Brain pericyte (primary cell): ENCODE measurements at places on chromosomes 7 and 10.
A peak's percentile ranks its signal among the peaks of the same experiment; 100 is the strongest.

DNA sequence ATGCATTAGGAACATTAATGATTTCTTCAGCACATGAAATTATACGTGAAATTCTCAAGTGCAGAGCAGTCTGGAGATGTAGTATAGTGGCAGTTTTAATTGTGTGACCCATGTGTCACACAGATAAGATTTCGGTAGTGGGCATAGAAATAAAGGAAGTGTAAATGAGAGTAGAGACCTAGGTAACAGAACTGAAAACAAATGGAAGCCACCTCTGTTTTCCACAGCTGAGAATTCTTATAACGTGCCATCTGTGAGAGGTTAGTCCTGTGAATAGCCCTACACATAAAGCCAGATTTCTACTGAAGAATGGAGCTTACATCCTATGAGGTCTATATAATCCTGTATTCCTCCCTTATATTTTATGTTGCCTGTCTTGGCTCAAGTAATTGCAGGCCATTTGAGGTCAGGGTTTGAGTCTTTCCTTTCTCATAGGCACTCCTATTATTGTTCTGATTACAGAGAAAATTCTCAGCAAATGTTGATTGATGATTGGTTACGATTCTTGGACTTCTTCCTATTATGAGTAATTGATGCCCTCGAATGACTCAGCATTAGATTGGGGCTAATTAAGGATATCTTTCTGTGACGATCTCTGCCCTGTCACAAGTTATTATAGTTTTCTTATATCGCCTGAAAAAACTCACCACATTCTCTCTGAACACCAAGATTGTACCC lies 258.2 kb downstream of the KIF20B start:
- no peak for DNase-seq

- no peak for DNase-seq
Observed at GRCh38 chr10:80860719-80861118, 323.0 kb downstream of the SH2D4B start.

GRCh38 chr7:43117861-43118260 lies 5.4 kb downstream of the HECW1 start:
- no peak for DNase-seq

DNA sequence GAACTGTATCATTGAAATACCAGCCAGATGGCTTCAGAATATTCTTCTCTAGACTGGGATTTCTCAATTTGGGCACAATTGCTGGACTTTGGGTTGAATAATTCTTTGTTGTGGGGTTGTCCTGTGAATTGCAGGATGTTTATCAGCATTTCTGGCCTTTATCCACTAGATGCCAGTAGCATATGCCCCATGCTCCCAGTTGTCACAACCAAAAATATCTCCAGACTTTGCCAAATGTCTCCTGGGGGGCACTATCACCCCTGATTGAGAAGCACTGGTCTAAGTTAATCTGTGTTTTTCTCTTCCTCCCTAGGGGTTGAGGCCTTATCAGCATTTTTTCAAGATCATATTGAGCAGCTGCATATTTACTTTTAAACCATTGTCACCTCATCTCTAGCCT lies 204.9 kb upstream of the SP8 start:
- no peak for DNase-seq

GRCh38 chr10:80429521-80429973 lies 21.2 kb downstream of the PRXL2A start:
- no peak for DNase-seq

DNA sequence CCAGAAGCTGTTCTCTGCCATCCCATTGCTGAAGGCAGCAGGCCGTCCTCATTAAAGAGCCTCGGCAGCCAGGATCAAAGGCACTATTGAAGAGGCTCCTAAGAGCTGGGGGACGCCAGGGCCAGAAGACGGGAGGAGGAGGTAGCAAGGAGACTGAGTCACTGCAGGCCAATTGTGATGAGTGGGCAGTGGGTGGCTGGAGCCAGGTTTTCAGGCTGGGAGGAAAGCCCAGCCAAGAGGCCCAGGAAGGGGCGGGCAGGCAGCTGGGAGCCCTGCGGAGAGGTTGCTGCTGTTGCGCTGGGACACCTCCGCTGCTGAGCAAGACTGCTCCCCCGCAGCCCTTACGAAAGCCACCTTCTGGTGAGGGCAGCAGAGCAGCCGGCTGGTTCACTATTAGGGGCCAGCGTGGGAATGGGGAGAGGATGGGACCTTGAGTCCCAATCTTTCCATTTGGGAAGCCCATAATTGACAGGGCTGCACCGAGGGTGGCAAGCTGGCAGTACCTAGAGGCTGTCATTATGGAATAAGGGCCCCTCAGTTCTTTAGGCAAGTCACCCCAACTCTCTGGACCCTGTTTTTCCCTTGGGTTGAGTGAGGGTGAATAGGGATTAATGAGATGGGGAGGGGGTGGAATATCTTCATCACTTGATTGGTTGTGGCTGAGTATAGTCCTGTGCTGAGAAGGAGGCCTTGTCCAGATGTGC lies 48.4 kb downstream of the UNC5B start:
- peak; percentile 73 for DNase-seq

DNA sequence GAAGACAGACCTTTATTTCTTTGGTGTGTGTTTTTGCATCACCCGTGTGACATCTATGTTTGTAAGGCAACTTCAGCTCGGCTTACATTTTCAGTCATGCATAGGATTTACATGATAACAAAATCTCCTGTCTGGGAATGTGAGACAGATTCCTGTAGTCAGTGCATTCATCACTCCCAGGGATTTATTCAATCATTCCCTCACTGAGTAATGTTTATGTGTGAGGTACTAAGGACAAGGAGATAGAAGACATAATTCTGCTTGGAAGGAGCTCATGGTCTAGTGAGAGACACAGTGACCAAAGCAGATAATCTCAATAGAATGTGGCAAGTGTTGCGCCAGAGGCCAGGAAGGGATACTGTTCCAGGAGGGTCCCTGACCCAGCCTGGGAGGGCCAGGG lies 35.2 kb upstream of the BMPER start:
- DNase-seq, result no peak
